PC-9 (cell line): ENCODE measurements at places on chromosomes 7 and 10. TPM values are rescaled to one million over a fixed set of nuclear protein-coding genes. Genes with fewer than 3 reads are reported as not detected.
A peak's percentile ranks its signal among the peaks of the same experiment; 100 is the strongest.

DNA sequence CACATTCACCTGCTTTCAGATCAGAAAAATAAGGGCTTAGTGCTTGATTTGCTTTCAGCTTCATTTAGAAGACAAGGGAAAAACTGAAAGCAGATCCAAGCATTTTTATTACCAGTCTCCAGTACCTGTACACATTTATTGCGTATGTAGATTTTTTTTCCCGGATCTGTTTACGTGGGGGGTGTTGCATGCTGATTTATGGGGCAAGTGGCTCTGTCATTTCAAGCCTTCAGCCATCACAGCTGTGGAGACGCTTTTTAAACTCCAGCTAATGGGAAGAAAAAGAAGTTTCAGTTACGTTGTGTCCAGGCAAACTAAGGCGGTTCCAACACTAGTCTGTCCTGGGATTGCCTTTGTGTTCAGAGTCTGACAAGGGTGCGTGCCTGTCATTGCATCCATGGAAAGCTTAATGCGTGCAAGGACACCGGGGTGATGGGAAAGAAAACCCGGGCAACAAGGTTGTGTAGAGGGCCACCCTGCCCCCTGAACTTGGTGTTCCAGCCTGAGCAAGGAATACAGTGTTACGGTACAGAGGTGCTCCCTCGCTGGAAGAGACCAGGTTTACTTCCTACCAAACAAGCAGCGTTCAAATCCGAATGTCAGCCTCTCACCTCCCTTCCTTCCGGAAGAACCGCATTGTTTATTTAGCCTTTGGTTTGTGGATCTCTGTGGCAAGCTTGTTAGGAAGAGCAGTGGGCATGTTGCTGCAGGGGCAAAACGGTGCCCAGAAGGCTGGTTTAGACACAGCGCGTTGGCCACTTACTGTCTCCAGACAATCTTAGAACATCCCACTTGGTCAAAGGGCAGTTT is 128.2 kb downstream of the FGFR2 start:
- no peak for DNase-seq

- no peak for DNase-seq
These were observed 98.3 kb downstream of the PDGFA start for GRCh38 chr7:421136-421991.

DNA sequence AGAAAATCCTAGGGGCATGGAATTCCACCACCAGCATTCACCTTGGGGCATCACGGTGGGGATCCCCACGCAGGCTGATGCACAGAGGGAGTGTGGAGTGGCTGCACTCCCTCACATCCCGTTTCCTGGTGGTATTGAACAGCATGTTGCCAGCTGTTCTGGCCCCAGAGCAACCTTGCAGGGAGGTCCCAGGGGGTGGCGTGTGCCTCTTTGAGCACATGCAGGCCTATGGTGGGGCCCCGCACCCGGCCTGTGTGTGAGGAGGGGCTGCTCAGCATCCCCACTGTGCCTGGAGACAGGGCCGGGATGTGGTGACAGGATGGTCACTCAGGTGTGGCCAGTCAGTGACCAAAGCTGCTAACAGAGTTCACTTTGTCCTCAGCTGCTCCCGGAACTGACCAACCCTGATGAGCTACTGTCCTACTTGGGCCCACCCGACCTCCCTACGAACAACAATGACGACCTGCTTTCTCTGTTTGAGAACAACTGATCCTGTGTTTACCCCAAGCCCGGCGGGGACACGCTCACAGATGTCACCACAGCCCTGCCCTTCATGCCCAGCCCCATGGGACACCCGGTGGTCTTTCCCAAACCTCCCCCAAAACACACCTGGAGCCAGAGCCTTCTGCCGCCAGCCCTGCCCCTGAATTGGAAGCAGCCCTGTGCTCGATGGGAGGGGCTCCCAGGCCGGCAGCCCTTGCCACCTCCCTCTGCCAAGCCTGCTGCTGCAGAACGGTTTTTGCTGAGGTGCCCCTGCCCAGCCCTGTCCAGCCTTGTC is 18.7 kb downstream of the ZMIZ2 start:
- peak; percentile 26 for DNase-seq

GRCh38 chr10:69901628-69902505 is 100.2 kb downstream of the COL13A1 start:
- DNase-seq = peak; percentile 52

Gene ZNF33B
- 26.5 and 28.4 TPM in 2 replicates for total RNA-seq

Gene PRF1
- total RNA-seq = not detected in 2 replicates

Gene IDI2
- total RNA-seq = not detected in 2 replicates
